NCI-H1105 (cell line): ENCODE measurements at places on chromosomes 11 and 22.

- DNase-seq, result no peak
These were observed 181.0 kb downstream of the INSC start for GRCh38 chr11:15295695-15296094.

- no peak for DNase-seq
These were observed 17.3 kb downstream of the FLI1 start for GRCh38 chr11:128711136-128711535.

DNA sequence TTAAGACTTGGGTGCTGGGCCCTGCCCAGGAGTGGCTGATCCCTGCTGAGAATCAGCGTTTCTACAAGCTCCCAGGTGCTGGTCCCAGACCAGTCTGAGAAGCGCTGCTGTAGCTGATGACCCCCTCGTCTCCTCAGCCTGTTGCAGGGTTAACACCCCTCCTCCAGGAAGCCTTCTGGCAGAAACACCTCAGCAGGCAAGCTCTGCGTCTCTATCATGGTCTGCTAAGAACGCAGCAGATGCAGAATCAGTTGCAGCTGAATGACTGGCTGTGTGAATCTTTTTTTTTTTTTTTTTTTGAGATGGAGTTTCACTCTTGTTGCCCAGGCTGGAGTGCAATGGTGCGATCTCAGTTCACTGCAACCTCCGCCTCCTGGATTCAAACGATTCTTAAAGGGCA lies 132.5 kb downstream of the CACNA1I start:
- no peak for DNase-seq

DNA sequence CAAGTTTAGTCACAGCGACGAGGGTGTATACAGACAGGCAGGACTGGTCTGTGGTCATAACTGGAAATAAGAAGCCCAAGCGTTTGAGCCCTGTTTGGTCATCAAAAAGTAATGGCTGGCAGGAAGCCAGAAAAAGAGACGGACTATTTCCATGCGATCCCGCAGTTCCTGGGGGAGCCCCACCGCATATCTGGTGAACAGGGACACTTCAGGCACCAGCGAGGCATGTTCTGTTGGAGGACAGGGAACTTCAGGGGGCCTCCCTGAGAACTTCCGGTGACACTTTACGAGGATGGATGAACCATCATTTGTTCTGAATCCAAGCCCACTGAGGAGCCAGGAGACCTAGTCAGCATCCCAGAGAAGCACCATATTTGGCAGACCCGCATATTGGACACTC lies 29.7 kb upstream of the TRIM29 start:
- no peak for DNase-seq

DNA sequence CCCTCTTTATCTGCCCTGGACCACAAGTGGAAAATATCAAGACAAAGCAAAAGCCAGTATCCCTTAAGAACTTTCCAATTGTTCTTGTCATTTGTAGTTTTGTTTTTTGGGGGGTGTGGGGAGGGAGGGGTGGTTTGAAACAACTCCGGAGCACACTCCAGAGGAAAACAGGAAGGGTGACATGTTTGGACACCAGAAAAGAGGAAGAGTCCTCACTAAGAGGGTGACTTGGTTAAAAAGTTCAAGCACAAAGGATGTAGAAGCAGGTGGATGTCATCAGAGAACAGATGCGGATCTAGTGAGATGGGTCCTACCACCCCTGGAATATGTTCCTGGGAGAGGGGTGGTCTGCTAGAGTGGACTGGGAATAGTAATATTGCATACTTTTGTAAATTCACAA lies 25.8 kb downstream of the ADAMTS8 start:
- DNase-seq, result no peak

- no peak for DNase-seq
These were observed 46.5 kb downstream of the GRAMD4 start for GRCh38 chr22:46666577-46667244.

DNA sequence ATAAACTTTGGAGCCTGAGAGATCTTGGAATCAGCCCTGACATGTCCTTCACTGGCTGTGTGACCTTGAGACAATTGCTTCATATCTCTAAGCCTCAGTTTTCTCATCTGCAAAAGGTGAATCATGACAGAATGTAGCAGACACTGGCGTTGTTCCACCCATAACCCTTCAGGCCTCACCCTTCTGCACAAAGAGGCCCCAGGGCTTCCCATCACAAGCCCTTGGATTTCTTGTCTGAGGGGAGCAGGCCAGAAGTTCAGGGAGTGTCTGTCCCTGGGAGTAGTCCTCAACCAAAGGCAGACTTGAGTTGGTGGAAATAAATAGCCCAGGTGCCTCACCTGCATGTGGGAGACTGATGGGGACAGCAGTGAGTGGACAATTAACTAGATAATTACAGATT lies 16.6 kb downstream of the FGF3 start:
- no peak for DNase-seq

DNA sequence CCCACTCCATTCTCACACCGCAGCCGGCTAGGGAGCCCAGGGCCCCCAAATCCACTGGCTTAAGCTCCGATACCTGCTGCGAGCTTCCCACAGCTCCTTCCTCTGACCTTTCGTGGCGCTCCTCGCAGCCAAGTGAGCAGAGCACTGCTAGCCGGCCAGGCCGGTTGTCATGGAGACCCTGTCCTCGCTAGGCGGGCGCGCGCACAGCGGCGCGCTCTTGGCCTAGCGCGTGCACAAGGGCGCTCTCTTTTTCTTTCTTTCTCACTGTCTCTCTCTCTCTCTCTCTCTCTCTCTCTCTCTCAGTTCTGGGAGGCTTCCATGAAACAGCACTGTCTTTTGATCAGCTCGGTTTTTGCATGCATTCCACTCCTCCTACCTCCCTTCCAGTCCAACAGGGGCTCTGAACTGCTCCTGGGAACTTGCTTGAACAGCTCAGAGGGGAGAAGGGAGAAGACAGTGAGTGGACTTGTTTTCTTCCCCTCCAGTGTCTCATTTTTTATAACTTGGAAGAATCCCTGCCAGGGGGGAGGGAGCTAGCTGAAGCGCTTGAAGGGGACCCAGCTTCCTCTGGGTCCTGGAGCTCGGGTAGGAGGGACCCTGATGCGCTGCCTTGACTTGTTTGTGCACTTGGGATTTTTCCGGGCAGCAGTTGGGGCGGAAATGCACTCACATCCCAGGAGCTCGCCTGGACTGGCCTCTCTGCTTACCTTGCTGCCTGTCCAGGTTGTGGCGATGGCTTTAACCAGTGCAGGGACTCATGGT lies 100.3 kb upstream of the AKIP1 start:
- peak; percentile 74 for DNase-seq

GRCh38 chr11:81886406-81887075 lies 847.1 kb downstream of the FAM181B start:
- no peak for DNase-seq

GRCh38 chr11:60703374-60703773 lies 4.0 kb downstream of the MS4A8 start:
- no peak for DNase-seq

- no peak for DNase-seq
These were observed 36.3 kb upstream of the IGSF9B start for GRCh38 chr11:133993107-133993506.

DNA sequence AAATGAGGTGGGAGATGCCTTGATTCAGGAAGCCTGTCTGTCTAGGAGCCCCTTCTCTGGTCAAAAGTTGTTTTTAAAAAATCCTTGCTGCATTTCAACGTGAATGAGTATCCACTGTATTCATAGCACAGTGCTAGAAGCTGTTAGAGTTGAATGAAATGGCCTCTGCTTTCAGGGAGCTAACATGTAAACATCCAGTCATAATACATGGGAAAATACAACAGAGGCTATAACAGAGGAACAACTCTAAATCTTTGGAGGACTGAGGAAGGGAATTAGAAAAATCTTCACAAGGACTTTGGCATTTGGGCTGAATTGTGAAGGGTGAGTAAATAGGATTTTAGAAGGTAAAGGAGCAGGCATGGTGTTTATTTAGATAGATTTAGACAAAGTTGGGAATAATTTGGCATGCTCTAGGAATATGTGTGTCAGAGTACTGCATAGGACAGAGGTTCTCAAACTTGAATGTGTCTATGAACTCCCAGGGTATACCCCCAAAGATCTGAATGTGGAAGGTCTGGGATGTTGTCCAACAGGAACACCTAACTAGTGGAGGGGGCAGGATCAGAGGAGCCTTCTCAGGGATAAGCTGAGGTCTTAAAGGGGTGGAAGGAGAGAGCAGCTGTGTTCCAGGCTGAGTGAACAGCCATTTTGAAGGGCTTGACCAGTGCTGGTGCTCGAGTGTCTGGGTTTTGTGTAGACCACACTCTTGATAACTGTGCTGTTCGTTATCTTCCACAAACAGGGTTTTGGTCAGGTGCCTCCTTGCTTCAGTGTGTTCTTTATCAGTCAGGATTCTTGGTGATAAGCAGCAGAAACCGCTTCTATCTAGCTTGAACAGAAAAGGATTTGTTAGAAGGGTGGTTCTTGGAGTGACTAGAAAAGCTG lies 12.7 kb downstream of the SREBF2 start:
- DNase-seq, result no peak

DNA sequence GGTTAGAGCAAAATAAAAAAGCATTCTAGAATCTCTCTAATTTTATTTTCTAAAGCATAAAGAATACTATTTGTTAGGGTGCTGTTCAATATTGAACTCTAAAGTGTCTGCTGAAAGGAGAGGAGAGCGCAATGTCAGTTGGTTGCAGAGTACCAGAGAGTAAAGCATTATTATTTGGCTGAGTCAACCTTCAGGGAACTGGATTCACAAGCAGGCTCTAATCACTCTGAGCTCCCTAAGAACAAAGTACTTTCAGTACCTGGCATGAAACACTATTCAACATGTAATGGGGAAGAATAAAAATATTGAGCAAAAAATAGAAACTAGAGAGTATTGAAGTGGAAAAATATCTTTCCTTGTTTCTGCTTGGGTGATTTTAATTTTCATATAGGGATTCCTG lies 961.0 kb upstream of the CCDC90B start:
- DNase-seq, result no peak

DNA sequence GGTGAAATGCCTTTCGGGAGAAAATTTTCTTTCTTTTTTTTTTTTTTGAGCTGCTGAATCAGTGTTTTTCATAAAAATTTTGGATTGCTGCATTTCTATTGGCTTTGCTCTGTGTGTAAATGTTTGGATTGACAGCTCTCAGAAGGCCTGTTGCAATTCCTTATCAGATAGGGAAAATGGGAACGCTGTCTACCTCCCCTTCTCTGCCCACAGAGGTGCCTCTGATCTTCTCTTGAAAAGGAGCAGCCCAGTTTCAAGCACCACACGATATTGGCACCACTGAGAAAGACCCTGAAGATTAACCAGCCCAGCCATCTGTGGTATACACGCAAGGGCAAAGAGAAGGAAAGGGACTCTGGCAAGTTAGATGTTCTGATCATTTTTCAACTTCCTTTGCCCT lies 1272.2 kb downstream of the LRRC4C start:
- DNase-seq, result no peak

- no peak for DNase-seq
These were observed 25.8 kb upstream of the NECTIN1 start for GRCh38 chr11:119754656-119755355.

DNA sequence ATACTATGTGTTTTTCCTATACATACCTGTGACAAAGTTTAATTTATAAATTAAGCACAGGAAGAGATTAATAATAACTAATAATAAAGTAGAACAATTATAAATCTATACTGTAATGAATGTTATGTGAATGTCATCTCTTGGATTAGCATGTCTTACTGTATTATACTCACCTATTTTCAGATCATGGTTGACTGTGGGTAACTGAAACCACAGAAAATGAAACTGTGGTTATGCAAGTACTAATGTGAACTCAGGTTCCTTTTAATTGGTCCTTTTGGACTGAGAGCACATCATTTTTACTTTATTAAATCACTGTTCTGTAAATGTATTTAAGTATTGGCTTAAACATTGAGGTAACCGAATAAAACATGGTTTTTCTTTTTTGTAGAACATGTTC lies 108.8 kb downstream of the PPP6R3 start:
- DNase-seq, result no peak

- DNase-seq, result no peak
These were observed 160.5 kb downstream of the DDX10 start for GRCh38 chr11:108825381-108825780.

DNA sequence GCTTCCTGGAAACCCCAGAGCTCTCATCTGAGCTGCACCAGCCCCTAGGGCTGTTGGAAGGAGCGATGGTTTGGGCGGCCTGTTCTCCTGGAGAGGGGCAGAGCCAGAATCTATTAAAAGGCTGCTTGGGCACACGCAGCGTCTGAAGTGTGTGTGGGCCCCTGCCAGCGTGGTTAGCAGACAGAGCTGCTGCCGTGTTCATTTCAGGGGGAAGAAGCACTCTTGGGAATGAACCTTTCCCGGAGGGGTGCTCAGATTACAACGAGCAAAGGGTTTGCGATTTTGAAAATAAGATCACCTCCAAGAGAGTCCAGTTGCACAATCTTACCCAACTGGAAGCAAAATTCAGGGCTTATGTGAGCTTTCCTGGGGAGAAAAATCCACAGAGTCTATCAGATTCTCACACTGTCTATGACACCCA lies 12.9 kb downstream of the ANO1 start:
- DNase-seq, result no peak

GRCh38 chr22:43188829-43189545 lies 2.1 kb upstream of the TTLL12 start:
- DNase-seq, result no peak

GRCh38 chr11:64614917-64615316 lies 23.9 kb downstream of the SLC22A12 start:
- DNase-seq, result no peak

- DNase-seq, result no peak
These were observed 41.1 kb upstream of the CD82 start for GRCh38 chr11:44524346-44524745.

DNA sequence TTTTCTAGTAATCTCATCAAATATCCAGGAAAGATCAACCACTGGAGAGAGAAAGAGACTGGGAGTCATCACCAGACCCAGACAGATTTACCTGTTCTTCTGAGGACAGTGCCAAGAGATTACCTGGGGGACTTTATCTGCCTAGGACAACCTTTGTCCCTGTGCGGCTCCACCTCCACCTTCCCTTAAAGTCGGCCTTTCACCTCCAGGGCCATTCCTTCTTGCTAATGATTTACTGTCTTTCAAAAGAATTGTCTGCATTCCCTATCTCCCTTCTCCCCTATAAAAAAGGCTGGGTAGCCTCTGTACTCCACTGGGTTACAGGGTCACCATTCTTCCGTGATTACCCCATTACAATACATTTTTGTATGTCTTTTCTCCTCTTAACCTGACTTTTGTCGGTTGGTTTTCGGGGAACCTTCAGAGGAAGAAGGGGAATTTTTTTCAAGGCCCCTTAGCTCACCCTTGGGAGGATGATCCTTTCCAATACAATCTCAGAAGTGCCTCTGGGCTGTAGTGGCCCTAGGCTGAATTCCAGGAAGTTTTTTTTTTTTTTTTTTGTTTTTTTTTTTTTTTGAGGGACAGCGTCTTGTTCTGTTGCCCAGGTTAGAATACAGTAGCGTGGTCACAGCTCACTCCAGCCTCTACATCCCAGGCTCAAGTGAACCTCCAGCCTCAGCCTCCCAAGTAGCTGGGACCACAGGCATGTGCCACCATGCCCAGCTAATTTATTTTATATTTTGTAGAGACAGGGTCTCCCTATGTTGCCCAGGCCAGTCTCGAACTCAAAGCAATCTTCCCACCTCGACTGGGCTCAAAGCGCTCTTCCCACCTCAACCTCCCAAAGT lies 1.5 kb upstream of the HMOX1 start:
- no peak for DNase-seq
